Activated CD4-positive, alpha-beta memory T cell treated with anti-CD3 and anti-CD28 coated beads for 36 hours (primary cell): ENCODE measurements at places on chromosomes 2 and 18. TPM values are rescaled to one million over a fixed set of nuclear protein-coding genes. Genes with fewer than 3 reads are reported as not detected.
A peak's percentile ranks its signal among the peaks of the same experiment; 100 is the strongest.

VIT gene
- not detected for total RNA-seq

TANC1 gene
- total RNA-seq, result 0.63 TPM

MALL gene
- 0.31 TPM for total RNA-seq

SERPINB4 gene
- not detected for total RNA-seq

- no peaks in the 10 kb centered on the region for H3K36me3 ChIP-seq
- H3K27me3 ChIP-seq, result no peaks in the 10 kb centered on the region
- no peak overlapping the region for H3K4me3 ChIP-seq
- H3K27ac ChIP-seq, result no peak overlapping the region
- H3K4me1 ChIP-seq, result no peaks in the 10 kb centered on the region
These were observed 803.3 kb upstream of the CELF4 start for GRCh38 chr18:38368886-38369285.

DNA sequence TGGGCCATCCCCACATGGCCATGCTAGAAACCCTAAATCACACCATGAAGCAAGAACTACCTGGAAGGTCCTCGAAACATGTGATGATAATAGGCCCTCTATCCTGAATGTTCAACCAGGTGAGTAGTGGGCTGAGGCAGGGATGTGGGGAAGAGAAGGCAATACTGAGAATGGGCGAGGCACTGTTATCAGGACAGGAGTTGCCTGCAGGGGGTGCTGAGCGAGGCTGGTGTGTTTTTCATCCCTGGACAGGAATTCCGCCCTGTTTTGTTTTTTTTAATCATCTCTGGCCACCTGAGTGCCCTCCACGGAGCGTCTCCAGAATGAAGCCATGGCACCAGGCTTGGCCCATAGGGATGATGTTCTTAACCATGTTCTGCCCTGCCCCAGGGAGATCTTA is 103.0 kb upstream of the SOX11 start:
- no peak overlapping the region for H3K4me3 ChIP-seq
- H3K36me3 ChIP-seq, result no peaks in the 10 kb centered on the region
- DNase-seq, result no peak
- H3K27me3 ChIP-seq, result no peaks in the 10 kb centered on the region
- H3K27ac ChIP-seq, result no peak overlapping the region
- H3K4me1 ChIP-seq, result no peaks in the 10 kb centered on the region

- no peak overlapping the region for H3K4me3 ChIP-seq
- H3K27ac ChIP-seq, result peak overlapping the region; percentile 77
- peaks cover 28% of the 10 kb centered on the region for H3K4me1 ChIP-seq
- H3K36me3 ChIP-seq, result no peaks in the 10 kb centered on the region
- H3K27me3 ChIP-seq, result peaks cover 1% of the 10 kb centered on the region
These were observed 109.9 kb downstream of the DPP4 start for GRCh38 chr2:161964160-161964559.

DNA sequence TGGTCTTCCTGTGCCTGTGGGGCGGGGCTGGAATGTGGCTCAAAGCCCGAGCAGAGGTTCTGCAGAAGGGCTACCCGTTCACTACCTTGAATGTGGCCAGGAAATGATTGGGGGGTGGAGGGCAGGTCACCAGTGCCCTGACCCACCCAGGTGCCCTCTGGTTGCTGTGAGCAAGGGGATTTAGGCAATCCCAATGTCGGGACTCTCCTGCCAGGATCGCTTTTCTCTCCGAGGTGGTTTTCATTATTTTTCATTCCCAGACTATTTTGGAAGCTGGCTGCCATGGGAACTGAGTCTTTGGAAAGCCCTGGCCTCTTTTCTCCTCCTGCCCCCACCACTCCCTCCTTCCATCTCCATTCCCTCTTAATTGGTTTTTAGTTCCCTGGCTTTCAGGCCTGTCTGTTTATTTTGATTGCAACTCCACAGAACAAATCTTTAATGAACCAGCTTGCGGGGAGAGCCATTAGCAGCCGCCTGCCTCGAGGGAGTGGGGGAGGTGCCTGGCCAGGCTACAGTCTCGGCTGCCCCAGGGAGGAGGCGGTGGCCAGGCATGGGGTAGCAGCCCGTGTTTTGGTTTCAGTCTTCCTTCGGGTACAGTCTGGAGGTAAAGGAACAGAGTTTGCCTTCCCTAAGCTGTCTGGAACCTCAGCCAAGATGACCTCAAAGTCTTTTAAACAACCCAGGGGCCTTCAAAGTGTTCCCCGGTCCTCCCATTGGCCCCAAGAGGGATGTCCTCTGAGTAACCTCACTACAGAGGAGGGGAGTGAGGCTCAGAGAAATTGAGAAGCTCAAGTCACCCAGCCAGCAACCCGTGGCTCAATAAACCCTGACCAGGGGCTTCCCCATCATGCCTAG is 114.4 kb upstream of the HAAO start:
- DNase-seq, result no peak
- H3K4me1 ChIP-seq, result no peaks in the 10 kb centered on the region
- no peaks in the 10 kb centered on the region for H3K36me3 ChIP-seq
- H3K27me3 ChIP-seq, result peaks cover 12% of the 10 kb centered on the region
- no peak overlapping the region for H3K27ac ChIP-seq

DNA sequence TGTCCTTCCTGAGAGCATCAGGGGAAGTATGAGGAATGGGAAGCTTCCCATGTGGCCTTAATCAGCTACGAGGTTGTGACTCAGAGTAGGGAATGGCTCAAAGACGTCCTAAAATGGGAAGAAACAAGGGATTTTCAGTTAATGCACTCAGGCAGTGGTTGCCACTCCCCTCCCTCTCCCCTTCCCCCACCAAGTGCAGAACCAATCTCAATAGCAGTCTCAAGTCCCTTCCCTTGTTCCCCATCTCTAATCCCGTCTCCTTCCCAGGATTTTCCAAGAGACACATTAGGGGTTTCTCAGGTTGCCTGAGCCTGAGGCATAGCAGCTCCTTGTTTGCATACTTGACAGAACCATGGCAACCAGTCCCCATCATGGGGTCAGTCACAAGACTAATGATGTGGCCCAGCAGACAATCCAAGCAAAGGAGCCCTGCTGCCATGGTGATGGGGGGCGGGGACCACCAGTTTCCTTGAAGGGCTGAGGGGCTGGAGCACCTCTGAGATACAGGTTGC is 18.2 kb upstream of the RESP18 start:
- no peak overlapping the region for H3K27ac ChIP-seq
- peaks cover 21% of the 10 kb centered on the region for H3K27me3 ChIP-seq
- H3K4me3 ChIP-seq, result no peak overlapping the region
- DNase-seq, result no peak

- DNase-seq, result no peak
- H3K27me3 ChIP-seq, result no peaks in the 10 kb centered on the region
- no peaks in the 10 kb centered on the region for H3K36me3 ChIP-seq
- no peak overlapping the region for H3K4me3 ChIP-seq
- H3K27ac ChIP-seq, result no peak overlapping the region
- no peaks in the 10 kb centered on the region for H3K4me1 ChIP-seq
These were observed 768.2 kb upstream of the VRK2 start for GRCh38 chr2:57278451-57278850.

GRCh38 chr18:78245451-78245850 is 734.2 kb upstream of the SALL3 start:
- H3K4me3 ChIP-seq, result no peak overlapping the region
- no peaks in the 10 kb centered on the region for H3K27me3 ChIP-seq
- no peak overlapping the region for H3K27ac ChIP-seq
- H3K4me1 ChIP-seq, result no peaks in the 10 kb centered on the region
- H3K36me3 ChIP-seq, result no peaks in the 10 kb centered on the region
- no peak for DNase-seq

- no peaks in the 10 kb centered on the region for H3K27me3 ChIP-seq
- H3K27ac ChIP-seq, result no peak overlapping the region
- H3K36me3 ChIP-seq, result peaks cover 39% of the 10 kb centered on the region
- peaks cover 30% of the 10 kb centered on the region for H3K4me1 ChIP-seq
- DNase-seq, result no peak
- no peak overlapping the region for H3K4me3 ChIP-seq
These were observed 24.1 kb downstream of the GLS start for GRCh38 chr2:190904640-190905261.

DNA sequence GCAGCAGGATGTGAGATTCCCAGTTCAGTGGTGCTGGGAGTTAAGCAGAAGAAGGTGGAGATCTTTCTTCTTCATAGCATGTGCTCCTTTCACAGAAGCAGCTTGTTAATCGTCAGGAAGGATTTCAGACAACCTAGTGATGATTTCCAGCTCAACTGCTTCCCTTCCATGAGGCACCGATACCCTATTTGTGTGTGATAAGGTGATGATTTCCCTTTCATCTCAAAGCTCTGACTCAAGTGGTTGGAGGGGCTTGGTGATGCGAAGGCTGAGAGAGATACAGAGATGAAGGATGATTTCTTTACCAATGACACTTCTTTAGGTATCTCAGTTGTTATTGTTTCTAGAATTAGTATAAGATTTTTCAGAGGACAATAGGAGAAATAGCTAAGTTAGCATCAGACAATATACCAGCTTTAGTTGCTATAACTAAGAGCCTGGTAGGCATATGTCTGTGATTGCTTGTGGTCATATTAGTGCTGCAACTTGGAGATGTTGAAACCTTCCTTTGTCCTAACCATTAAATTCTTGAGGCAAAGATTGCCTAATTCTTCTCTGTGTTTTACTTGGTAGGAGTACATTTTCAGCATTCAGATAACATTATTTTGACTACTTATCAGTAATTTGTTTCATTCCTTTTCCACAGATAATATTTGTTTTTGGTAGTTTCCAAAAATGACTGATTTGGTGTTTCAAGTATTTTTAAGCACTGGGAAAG is 111.3 kb downstream of the PLCL1 start:
- H3K36me3 ChIP-seq, result peaks cover 4% of the 10 kb centered on the region
- H3K4me3 ChIP-seq, result no peak overlapping the region
- H3K4me1 ChIP-seq, result peaks cover 16% of the 10 kb centered on the region
- H3K27ac ChIP-seq, result no peak overlapping the region
- H3K27me3 ChIP-seq, result no peaks in the 10 kb centered on the region

GRCh38 chr2:5674026-5674340 is 18.2 kb upstream of the SOX11 start:
- peaks cover 18% of the 10 kb centered on the region for H3K27me3 ChIP-seq
- H3K4me3 ChIP-seq, result no peak overlapping the region
- H3K4me1 ChIP-seq, result no peaks in the 10 kb centered on the region
- no peaks in the 10 kb centered on the region for H3K36me3 ChIP-seq
